ENCODE measurements at places on chromosomes 6 and 20.

DNA sequence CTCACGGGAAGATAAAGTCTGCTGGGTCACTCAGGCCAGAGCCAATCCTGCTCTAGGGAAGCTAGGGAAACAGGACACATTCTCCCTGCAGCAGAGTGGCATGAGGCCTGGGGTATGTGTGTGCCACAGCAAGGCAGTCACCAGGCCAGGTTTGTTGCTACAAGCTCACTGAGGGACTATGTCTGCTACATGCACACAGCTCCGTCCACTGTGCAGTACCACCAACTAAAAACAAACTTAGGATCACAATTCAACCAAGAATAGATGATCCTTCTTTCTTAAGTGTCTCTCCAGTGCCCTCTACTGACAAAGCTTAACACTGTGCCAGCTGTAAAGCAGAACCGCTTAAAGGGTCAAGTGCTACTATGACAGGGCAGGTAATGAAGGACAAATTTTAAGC is 192.5 kb downstream of the PTPRK start:
- no peak for DNase-seq

DNA sequence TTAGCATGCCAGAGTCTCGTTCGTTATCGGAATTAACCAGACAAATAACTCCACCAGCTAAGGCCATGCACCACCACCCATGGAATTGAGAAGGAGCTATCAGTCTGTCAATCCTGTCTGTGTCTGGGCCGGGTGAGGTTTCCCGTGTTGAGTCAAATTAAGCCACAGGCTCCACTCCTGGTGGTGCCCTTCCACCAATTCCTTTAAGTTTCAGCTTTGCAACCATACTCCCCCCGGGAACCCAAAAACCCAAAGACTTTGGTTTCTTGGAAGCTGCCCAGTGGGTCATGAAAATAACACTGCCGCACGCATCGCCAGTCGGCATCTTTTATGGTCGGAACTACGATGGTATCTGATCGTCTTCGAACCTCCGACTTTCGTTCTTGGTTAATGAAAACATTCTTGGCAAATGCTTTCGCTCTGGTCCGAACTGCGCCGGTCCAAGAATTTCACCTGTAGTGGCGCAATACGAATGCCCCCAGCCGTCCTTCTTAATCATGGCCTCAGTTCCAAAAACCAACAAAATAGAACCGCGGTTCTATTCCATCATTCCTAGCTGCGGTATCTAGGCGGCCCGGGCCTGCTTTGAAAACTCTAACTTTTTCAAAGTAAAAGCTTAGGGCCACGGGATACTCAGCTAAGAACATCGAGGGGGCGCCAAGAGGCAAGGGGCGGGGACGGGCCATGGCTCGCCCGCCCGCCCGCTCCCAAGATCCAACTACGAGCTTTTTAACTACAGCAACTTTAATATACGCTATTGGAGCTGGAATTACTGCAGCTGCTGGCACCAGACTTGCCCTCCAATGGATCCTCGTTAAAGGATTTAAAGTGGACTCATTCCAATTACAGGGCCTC is 1958.5 kb upstream of the DEFB115 start:
- DNase-seq: no peak

- no peak for DNase-seq
These were observed 645.0 kb downstream of the PHF3 start for GRCh38 chr6:64280569-64280968.

DNA sequence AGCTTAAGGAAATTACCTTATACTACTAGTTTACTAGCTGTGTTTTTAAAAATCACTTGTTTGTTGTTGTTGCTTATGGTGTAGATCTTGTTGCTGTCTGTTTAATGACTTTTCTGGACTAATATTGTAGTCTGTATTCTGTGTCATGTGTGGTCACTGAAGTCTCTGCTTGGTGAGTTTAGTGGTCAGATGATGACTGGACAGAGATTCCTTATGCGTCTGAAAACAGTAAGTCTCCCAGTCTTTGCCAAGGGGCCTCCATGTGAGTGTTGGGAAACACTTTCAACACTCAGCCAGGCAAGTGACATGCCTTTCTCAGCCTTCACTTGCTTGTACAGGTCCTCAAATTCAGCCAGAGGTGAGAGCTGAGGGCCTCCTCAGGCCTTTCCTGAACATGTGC is 256.9 kb upstream of the RNF24 start:
- no peak for DNase-seq

DNA sequence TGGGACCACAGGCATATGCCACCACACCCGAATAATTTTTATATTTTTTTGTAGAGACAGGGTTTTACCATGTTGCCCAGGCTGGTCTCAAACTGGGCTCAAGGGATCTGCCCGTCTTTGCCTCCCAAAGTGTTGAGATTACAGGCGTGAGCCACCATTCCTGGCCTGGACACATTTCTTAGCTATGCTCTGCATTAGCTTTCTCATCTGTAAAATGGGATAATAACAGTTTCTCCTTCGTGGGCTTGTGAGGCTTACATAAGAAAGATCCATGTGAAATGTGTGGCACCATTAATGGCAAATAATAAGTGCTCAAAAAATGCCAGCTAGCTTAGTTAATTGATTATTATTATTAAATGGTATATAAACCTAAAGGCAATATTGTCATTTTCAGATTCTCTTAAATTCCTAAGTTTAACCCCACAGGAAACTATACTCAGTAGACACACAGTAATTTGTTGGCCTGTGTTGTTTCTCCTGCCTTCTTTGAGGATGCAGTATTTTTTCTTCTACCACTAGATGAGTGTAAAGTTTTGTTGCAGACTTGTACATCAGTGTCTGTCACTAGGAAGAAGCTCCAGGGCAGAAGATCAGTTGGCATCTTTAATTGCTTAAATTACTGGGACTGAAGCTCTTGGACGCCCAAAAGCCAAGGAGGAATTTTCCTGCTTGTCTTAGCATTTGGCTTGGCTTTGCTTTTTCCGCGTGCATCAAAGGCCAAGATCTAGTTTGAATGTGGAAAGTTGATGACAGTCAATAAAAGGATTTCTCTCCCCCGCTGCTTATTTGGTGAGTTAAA is 162.3 kb upstream of the ZNF217 start:
- DNase-seq: no peak

DNA sequence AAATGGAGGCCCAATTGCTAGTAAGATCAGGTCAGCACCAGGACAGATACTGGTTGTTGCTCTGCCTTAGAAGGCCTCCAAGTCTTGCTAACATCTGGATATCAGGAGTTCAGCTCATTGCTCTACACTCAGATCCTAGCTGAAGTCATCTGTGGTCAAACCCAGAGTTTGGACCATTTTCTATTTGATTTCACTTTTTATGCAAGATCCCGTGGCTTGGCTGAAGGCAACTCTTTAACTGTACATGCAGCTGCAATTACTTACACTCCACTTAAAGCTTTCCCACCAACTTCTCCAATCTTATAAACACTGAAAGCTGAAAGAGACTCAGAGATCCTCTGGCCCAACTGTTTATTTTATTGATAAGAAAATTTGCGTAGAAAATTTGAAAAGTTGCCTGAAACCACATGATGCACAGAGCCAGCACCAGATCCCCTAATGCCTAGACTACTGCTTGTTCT is 2.7 kb downstream of the SLC17A2 start:
- DNase-seq: no peak

- no peak for DNase-seq
These were observed 302.9 kb downstream of the CDKAL1 start for GRCh38 chr6:20837189-20837588.

- no peak for DNase-seq
These were observed 10.1 kb downstream of the ALDH5A1 start for GRCh38 chr6:24504649-24505586.

- DNase-seq: no peak
These were observed 68.7 kb downstream of the NFATC2 start for GRCh38 chr20:51473771-51474170.

GRCh38 chr6:139927742-139928305 is 553.4 kb upstream of the CITED2 start:
- no peak for DNase-seq

DNA sequence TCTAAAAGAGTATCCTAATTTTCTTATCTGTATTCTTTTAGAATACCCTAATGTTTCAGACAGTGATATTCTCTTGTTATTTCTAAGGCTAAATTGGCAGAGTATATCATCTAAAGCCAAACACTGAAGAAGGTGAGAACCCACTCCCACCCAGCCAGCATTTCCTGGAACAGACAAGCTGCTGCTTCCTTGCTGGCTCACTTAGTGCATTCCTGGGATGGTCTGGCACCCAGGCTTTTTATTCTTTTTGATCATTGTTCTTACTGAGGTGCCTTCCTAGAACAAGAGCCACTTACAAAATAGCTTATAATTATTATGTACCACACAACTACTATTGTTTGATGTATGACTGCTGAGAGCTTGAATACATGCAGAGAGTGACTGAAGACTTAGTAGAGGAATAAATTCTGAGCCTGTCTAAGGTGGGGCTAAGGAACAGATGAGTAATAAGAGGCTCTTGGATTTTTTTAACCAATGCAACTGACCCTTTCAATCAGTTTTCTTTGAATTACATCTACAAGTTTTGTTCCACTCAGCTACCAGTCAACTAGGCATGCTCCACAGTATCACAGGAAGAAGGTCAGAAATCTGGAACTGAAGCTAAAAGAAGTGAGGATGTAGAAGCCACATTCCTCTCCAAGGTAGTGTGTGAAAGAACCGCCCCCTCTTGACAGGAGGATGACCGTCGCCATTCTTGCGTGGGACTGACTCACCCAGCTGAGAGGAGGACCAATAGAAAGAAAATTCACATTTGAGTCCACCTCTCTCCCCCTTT is 30.1 kb downstream of the PRPH2 start:
- DNase-seq: no peak

DNA sequence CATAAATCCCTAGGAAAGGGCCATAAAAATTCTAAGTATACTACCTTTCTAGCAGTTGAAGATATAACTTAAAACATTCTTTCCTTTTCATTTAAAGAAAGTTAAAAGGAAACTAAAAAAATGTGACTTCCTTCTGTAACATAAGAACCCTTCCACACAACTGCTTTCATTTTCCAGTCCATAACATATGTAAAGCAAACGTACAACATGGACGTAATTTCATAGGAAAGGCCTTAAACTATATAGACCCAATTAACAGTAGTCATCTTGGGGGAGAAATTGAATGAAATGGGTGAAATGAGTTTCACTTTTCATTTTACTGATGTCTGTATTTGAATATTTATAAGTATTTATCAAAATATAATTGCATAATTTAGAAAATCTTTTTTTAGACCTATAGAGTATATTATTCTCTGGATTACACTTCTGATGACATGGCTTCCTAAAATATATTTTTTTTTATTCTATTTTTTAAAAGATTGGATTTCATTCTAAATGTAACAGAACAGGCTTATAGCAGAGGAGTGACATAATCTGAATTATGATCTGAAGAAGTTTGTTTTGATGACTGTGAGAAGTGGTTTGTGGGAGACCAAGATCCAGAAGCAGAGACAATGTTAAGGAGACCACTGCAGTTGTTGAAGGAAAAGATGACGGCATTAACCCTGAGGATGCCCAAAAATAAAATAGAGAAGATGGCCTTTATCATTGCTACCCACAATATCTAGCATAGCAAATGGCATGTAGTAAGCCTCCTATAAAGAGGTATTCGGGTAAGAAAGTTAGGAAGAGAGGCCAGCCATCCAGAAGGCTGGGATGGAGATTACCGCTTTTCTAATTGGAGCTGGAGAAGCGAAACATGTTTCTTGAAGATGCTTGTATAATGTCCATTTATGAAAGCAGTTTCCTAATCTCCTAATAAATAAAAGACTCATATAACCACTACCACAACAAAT is 260.4 kb downstream of the PTPRK start:
- no peak for DNase-seq

- DNase-seq: no peak
These were observed at the start of gene SIRPG for GRCh38 chr20:1657556-1658334. Gene SIRPG (minus strand): TSS chr20:1657779. CDS start chr20:1657714, 65 bp downstream.

DNA sequence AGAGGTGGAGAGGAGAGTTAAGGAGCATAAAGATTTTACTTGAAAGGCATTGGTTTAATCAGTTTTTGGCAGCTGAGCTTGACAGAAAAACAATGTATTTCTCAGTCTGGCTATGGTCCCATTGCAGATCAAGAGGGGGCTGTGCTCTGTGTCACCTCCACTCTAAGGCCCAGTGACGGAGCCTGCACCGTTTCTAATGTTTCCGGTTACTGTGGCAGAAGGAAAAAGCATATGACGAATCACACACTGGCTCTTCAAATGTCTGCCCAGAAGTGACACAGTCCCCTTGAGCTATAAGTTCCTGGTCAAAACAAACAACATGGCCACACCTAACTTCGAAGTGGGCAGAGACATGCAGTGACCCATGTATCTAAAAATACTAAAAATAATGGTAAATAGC is 372.0 kb downstream of the PLCB1 start:
- no peak for DNase-seq

- peak; percentile 54 for DNase-seq
These were observed 83.9 kb downstream of the MAP3K7 start for GRCh38 chr6:90502866-90503407.

DNA sequence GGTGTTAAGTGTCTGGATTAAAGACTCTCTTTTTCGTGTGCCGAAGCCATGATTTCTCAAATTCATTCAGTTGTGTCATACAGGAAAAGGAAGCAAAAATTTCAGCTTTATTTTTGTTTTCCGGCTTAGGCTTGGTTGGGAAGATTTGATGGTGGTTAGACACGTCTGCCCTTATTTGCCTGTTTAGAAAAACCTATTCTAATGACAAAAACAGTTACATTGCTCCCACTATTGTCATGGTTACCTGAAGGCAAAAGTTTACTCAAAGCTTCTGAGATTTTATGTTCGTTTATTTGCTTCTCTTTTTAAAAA is 982 bp downstream of the DNAJC5 start:
- no peak for DNase-seq

- no peak for DNase-seq
These were observed 164.5 kb downstream of the ATXN1 start for GRCh38 chr6:16596616-16597331.

- no peak for DNase-seq
These were observed 42.2 kb downstream of the TBC1D7 start for GRCh38 chr6:13286181-13286580.

DNA sequence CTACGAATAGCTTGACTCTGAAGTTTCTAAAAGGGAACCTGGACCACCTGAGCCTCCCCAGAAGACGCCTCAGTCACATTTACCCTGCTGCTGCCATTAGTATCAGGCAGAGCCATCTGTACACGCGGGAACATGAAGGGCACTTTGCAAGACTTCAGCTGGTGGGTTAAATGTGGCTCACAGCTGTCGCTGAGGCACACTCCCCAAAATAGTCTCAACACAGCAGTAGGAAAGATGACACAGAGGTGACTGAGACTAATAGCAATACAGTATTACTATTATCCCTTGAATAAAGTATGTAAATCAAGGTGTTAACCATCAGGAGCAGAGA is 29.0 kb downstream of the PSMB1 start:
- DNase-seq: no peak

GRCh38 chr6:57822896-57823358 is 505.5 kb downstream of the PRIM2 start:
- DNase-seq: no peak
